ENCODE measurements at places on chromosomes 5 and 9.
A peak's percentile ranks its signal among the peaks of the same experiment; 100 is the strongest.

DNA sequence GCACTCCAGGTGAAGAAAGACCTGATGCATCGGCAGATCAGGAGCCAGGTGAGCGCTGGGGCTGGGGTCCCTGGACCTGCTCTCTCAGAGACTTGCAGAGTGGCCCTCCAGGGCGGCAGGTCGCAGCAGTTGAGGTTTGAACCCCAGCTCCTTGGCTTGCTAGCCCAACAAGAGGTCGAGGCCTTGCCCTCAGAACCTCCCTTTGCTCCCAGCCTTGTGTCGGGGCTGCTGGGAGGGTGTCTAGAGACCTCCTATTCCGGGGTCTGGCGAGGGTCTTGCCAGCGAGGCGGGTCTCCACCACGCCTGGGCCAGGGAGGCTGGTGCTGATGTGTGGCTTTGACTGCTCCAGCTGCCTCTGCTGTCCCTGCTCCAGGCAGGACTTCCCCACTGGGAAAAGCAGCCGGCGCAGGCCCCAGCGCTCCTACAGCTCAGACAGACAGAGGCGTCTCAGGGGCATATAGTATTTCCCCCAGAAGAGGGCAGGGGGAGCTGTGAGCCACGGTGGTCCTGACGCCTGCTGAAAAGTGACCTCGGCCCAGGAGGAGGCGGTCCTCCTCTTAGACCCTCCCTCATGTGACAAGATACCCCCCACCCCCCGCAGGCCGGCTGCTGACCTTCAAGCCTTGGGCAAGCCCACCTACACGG lies 38.3 kb downstream of the LRSAM1 start:
- DNase-seq = peak; percentile 86

DNA sequence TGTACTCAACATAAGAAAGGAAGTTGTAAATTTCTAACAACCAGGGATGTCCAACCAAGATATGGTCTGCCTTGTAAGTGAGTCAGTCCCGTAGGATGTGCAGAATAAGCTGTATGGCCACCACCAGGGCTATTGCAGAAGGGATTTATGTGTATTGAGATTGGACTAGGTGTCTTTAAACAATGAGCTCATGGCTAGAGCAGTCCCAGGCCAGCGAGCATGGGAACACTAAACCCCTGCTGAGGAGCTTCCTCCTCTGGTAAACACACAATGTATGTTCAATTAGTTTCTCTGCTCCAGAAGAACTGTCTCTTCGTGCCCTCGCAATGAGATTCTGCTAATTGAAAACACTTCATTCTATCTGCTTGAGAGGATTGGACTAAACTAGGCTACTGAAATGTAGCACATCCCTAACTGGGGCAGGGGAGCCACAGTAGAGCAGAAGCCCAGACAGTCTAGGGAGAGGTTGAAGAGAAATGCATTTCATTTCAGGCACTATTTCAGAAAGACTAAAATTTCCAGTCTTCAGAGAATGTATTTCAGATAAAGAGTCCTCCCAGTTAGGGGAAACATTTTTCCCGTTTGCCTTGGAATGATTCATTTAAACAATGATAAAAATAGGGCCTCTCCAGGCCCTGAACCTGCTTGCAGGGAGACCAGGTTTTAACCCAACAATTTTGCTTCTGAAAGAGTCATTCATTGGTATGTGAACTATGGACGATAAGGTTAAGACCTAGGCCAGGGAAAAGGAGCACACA lies 154.7 kb downstream of the FAM114A2 start:
- peak; percentile 22 for DNase-seq

GRCh38 chr5:150438873-150439546 lies 10.5 kb downstream of the RPS14 start:
- DNase-seq = peak; percentile 76

DNA sequence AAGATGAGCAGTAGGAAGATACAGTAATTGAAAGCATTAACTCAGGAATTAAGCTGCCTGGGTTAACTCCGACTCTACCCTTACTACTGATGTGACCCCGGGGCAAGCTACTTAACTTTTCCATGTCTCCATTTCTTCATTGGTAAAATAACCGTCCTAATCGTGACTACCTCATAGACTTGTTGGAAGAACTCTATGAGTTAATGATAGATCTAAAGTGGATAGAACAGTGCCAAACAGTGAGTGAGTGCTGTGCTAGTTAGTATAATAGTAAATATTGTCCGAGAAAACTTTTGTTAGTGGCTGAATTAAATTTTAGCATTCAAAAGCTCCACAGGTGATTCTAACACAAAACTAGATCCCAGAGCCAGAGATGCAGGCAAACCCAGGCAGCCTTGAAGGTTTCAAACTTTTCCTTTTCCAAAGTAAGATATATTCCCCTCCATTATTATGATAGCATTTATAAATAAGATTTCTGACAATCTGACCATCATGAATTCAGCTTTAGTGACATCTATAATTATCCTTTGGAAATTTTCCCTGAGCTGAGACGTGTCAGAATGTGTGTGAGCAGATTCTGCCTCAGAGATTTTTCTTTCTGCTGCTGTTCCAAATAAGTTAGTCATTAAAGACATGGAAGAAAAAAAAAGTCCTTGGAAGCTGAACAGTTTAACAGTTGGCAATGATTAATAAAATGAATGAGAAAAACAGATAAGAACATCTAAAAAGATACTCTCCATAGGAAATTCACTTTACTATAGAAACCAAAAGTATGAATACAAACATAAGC lies 369.5 kb downstream of the PRELID2 start:
- no peak for DNase-seq

DNA sequence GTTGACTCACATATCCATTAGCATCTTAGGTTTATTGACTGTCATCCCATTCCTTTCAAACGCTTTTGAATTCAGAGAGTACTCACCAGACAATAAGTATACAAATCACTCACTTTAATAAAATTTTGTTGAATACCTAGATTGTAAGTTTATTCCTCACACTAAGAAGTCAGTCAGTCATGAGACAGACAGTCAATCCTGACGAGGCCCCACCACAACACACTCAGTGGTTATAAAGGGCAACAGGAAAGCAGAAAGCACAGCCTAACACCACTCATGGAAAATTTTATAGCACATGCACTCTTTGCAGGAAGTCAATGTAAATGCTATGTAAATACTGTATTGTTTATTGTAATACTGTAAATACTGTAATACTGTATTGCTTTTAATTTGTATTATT lies 176.3 kb upstream of the PTGER4 start:
- no peak for DNase-seq

DNA sequence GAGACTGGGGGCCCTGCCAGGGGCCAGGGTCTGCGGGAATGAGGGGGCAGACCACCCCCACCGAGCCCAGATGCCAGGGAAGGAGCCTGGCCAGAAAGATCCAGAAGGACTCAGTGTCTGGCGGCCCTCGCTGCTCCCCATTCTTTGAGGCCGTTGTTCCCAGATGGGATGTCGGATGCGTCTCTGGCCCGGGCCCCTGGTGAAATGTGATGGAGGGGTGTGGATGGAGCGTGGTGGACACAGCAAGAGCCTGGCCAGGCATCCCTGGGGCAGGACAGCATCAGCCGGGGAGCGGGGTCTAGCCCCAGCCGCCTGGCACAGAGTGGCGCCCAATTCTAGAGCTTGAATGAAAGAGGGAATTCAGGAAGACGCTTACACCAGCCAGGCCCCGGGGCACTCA lies 46.2 kb upstream of the NKD2 start:
- peak; percentile 3 for DNase-seq

DNA sequence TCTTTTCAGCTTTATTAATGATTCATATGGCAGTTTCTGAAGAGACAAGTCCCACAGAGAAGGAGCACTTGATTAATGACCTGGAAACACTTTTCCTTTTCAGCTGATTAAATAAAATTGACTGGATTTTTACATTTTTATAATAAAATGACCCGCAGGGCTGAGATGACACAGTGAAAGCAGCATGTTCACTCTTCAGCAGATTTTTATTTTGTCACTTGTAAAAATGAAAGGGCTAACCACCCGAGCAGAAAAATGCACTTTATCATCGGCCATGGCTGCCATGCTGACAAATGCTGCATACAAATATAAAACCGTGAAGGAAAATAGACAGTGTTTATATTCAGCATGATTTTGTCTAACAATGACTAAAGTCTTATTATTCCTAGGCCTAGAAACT lies 321.6 kb upstream of the ITGA1 start:
- no peak for DNase-seq

- DNase-seq = no peak
Observed at GRCh38 chr5:161299053-161299452, 247.5 kb downstream of the GABRB2 start.

- no peak for DNase-seq
Observed at GRCh38 chr9:26172301-26172700, 494.1 kb upstream of the TUSC1 start.

DNA sequence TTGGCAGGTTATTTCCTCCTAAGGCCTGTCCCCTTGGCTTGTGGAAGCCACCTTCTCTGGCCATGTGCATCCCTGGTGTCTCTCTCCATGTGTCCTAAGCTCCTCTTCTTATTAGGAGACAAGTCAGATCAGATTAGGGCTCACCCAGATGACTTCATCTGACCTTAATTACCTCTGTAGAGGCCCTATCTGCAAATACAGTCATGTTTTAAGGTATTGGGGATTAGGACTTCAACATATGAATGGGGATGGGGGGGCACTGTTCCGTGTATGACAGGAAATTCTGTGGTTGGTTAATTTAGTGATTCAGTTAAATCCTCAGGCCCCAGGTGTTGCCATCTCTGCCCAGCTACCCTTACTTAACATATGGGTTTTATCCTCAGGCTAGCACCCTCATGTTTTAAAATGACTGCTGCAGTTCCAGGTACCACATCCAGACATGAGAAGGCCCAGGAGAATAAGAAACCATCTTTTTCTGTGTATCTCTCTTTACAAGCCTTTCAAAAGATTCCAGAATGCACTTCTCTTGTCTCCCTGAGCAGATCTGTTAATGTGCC lies 51.9 kb upstream of the RAI14 start:
- no peak for DNase-seq

GRCh38 chr9:27165068-27165467 lies 56.0 kb downstream of the TEK start:
- DNase-seq = no peak

- DNase-seq = no peak
Observed at GRCh38 chr5:173452119-173452905, 124.1 kb upstream of the STC2 start.

DNA sequence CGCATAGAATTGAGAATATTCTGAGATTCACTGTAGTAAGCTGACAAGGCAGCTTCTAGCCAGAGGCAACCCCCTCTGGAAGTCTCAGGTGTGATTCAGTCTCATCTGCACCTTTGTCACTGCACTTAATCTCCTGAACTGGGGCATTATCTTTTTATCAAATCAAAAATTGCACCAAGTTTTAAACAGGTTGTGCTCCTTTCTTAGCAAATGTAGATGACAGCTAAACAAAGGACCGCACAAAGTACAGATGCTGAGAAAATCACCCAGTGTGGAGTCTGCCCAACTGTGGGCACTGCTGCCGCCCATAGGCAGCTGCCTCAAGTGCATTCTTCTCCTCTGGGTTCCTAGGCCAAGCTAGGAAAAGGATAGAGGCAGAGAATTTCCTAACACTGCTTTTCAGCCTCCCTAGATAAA lies 51.1 kb downstream of the STARD4 start:
- DNase-seq = peak; percentile 65

GRCh38 chr5:52896534-52897237 lies 92.5 kb upstream of the ITGA2 start:
- no peak for DNase-seq

DNA sequence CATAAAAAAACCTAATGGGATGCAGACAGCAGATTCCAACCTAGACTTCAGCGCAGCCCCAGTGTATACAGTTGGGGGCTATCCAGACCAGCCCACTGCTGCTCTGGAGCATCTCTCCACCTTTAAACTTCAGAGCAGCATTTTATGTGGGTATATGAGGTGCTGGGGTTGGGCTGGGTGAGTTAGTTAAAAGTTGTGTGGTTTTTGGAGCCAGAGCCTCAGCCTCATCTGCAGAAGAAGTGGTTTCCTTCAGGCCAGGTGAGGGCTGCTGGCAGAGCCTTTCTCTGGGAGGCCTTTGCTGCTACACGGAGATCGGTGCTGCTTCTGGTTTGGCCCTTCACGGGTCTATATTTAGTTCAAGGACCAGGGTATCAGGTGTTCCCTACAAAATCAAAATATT lies 228.3 kb downstream of the PDZD2 start:
- no peak for DNase-seq

DNA sequence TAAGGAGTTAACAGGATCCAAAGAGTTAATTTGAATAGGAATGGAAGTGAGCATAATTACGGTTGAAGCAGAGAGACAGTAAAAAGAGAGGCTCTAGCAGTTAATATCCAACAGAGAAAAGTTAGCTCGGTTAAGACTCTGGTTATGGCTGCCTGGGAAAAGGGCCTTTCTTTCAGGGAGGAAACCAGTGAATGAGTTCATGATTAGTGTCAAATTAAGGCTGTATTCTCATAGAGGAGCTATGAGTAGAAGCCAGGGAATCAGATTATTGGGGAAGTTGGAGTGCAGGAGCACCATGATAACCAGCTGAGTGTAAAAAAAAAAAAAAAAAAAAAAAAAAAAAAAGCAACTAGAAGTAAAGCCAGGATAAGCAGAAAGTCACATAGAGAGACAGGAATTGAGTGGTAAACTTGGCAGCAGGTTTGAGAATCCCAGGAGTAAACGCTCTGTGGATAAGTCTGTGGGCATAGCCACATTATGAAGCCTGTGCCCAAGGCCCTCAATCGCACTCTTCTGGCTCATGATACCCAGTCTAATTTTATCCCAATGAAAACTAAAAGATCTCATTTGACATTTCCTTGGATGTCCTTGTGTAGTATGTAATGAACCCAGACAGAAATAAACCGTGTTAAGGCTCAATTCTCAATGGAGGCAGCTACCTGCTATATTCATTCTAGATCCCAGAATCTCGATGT lies 372.6 kb upstream of the MPDZ start:
- DNase-seq = no peak

- peak; percentile 18 for DNase-seq
Observed at GRCh38 chr5:54159153-54159892, 151.1 kb downstream of the ARL15 start.

Measured in iPS-NIHi11 (cell line).